ENCODE measurements at places on chromosomes 1 and 21. TPM values are rescaled to one million over a fixed set of nuclear protein-coding genes. Genes with fewer than 3 reads are reported as not detected.
A peak's percentile ranks its signal among the peaks of the same experiment; 100 is the strongest.

Gene MROH7
- total RNA-seq: 0.86 TPM

- no peaks in the 10 kb centered on the region for H3K4me1 ChIP-seq
- H3K27me3 ChIP-seq: peaks cover 6% of the 10 kb centered on the region
- no peaks in the 10 kb centered on the region for H3K36me3 ChIP-seq
- no peak overlapping the region for H3K27ac ChIP-seq
- H3K4me3 ChIP-seq: no peak overlapping the region
These were observed 101.5 kb upstream of the GADD45A start for GRCh38 chr1:67583462-67583950.

Gene MX2
- total RNA-seq: 47.9 TPM

Gene APOBEC4
- total RNA-seq: not detected

Gene PRAMEF13
- total RNA-seq: not detected

- no peaks in the 10 kb centered on the region for H3K4me1 ChIP-seq
- no peak overlapping the region for H3K27ac ChIP-seq
- peaks cover 6% of the 10 kb centered on the region for H3K27me3 ChIP-seq
- no peaks in the 10 kb centered on the region for H3K36me3 ChIP-seq
- DNase-seq: no peak
These were observed 108.2 kb downstream of the DIRAS3 start for GRCh38 chr1:67942274-67942673.

DNA sequence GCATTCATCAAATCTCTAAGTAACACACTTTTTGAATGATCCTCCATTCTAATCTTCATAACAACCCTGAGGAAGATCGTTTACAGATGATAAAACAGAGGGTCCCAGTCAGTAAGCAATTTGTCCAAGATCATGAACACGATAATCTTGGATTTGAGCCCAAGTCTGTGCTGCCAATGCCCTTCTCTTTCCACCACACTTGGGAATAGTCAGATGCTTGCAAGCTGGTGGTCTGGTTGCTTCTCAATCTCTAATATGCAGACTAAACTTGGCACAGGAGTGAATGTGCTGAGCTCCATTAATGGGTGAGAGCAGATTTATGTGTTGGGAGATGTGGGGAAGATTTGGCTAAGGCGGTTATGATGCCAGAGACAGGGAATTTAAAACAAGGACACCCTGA, 430.6 kb upstream of the DAB1 start:
- H3K27ac ChIP-seq: no peak overlapping the region
- no peaks in the 10 kb centered on the region for H3K27me3 ChIP-seq
- H3K4me1 ChIP-seq: no peaks in the 10 kb centered on the region
- H3K4me3 ChIP-seq: no peak overlapping the region

DNA sequence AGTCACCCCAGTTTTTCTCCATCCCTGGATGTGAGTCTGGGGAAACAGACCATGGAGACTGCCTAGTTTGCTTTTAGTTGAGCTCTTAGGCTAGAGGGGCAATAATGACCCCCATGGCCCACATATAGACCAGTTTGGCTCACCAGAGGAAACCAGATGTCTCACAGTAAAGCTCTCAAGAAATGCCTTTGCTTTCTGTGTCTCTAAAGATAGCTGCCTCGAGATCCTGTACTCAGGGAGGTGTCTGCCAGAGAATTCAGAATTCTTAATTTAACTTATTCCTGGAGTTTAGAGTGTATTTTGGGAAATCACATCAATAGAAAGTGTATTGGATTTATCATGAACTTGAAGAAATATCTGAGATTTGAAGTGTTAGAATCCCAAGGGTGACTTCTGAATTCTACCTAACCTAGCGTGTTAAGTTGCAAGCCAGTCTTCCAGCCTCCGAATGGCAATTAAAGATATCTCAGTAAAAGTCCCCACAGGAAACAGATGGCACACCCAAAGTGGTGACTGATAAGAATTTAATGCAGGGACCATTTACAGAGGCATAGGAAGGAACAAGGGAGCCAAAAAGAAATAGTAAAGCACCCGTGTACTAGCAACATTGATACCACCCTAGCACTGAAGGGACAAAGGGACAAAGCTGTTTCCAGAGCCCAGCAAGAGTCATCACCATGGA, 37.1 kb downstream of the STYXL2 start:
- no peak overlapping the region for H3K27ac ChIP-seq
- H3K36me3 ChIP-seq: no peaks in the 10 kb centered on the region
- no peak overlapping the region for H3K4me3 ChIP-seq
- no peaks in the 10 kb centered on the region for H3K4me1 ChIP-seq
- no peak for DNase-seq

DNA sequence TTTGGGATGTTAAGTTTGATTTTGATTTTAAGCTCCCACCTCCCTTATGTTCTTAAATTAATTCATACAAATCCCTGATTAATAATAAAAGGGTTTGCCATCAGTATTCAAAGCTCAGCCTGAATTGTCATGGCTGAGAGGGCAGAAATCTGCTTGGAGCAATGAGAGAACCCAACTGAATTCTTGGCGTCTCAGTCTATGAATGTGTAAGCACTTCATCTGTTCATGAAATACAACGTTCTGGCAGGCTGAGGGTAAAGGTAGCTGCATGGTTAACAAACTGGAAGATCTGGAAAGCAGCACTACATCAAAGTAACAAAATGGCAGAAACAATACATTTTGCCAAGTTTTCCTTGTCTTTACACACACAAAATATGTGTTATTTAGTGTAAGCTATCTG, 95.3 kb downstream of the ACBD6 start:
- H3K4me3 ChIP-seq: no peak overlapping the region
- H3K4me1 ChIP-seq: peaks cover 2% of the 10 kb centered on the region
- H3K36me3 ChIP-seq: peaks cover 4% of the 10 kb centered on the region

- peak overlapping the region; percentile 68 for H3K4me3 ChIP-seq
- peak; percentile 26 for DNase-seq
- peaks cover 10% of the 10 kb centered on the region for H3K4me1 ChIP-seq
- no peaks in the 10 kb centered on the region for H3K36me3 ChIP-seq
- H3K27me3 ChIP-seq: no peaks in the 10 kb centered on the region
These were observed 20.7 kb upstream of the LGALS8 start for GRCh38 chr1:236502972-236503639.

Gene GUCA2A
- not detected for total RNA-seq

Gene ZBTB8B
- total RNA-seq: not detected

Gene PLA2G5
- not detected for total RNA-seq

Gene CCDC30
- 2.7 TPM for total RNA-seq

- peaks cover 12% of the 10 kb centered on the region for H3K4me1 ChIP-seq
- peaks cover 53% of the 10 kb centered on the region for H3K27me3 ChIP-seq
- H3K27ac ChIP-seq: no peak within 1 kb of the TSS
- H3K36me3 ChIP-seq: no peaks in the 10 kb centered on the region
These were observed at the start of gene ZBTB8B for GRCh38 chr1:32464716-32465577. Gene ZBTB8B (plus strand): TSS chr1:32465072. CDS start chr1:32470625, 5,553 bp downstream.

Gene HUNK
- 0.35 TPM for total RNA-seq

GRCh38 chr1:121445679-121446078, 260.9 kb downstream of the SRGAP2C start:
- no peaks in the 10 kb centered on the region for H3K27me3 ChIP-seq
- H3K4me3 ChIP-seq: no peak overlapping the region
- no peaks in the 10 kb centered on the region for H3K36me3 ChIP-seq
- peaks cover 13% of the 10 kb centered on the region for H3K4me1 ChIP-seq

DNA sequence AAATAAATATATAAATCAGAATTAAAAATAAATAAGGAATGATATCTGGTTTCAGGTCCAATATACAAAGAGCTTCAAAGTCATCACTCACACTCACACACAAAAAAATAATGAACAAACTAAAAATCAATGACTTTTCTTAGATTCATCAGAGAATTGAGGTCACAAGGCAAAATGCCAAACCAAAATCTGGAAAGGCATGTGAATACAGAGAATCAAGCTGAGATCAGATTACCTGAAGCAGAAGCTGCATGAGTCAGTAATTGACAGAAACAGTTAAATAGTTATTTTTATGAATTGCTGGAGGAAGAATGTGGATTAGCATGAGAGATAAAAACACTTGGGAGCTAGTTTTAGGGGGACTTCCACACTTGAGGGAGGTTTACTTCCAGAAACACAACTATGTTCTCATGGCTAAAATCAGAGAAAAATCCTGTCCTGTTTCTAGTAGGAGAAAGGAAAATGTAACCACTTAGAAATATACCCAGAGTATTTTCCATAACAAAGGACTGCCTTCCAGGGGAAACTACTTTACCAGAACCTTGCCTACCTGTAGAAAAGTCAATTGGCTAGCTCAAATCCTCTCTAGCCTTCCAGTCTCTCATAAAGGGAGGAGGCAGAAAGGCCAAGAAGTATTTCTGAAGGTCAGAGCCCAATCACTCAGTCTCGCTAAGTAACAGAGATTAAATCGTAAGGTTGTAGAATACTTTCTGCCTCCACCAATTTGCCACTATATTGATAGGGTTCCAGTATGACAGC, 536.6 kb upstream of the NR5A2 start:
- H3K27me3 ChIP-seq: no peaks in the 10 kb centered on the region
- H3K4me3 ChIP-seq: no peak overlapping the region
- no peak overlapping the region for H3K27ac ChIP-seq
- peaks cover 4% of the 10 kb centered on the region for H3K36me3 ChIP-seq
- DNase-seq: no peak

- peaks cover 58% of the 10 kb centered on the region for H3K4me1 ChIP-seq
- no peaks in the 10 kb centered on the region for H3K27me3 ChIP-seq
- no peaks in the 10 kb centered on the region for H3K36me3 ChIP-seq
- no peak for DNase-seq
These were observed 49.6 kb upstream of the ATP1A1 start for GRCh38 chr1:116323491-116323890.

DNA sequence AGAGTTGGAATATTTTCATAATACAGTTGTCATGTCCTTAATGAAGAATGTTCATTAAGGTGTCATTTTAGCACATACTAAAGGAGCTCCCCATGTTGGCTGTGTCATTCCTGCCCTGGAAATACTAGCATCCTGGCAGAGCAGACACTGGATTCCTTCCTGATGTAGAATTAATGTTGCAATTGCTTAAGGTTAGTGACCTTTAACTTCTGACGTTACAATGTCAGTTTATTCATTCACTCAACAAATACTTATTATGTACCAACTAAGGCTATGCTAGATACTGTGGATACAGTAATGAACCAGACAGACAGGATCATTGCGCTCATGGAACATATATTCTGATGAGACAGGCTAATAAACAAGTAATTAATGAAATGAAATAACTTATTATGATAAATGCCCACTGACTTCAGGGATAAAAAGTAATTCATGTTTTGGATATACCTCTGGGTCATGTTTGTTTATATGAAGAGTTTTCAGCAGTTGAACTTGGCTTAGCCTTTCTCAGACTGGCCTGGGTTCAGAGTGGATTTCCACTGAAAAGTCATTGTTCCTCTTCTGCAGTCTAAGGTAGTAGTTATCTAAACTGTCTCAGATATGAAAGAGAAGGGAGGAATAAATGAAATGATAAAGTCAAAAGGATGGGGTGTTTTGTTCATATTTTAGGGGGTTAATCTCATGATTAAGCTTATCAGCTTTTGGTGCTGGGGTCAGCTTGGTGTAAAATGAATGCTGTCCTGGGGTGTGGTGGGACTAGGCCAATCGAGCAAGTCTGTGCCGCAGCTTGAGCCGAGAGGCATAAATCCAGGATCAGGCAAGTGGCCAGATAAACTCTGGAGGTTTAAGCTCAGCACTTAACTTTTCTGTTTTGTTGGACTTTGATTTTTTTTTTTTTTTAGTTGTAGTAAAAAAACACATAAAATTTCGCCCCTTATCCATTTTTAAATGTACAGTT, 43.3 kb upstream of the KCNQ4 start:
- H3K27ac ChIP-seq: peak overlapping the region; percentile 58
- H3K4me3 ChIP-seq: no peak overlapping the region

Gene OR10Z1
- not detected for total RNA-seq

Gene GSTM5
- total RNA-seq: 0.81 TPM

Measured in activated T-cell treated with anti-CD3 and anti-CD28 coated beads, Interleukin-2, amount 50 U/mL, for 72 hours (primary cell).